Right ventricle myocardium superior (tissue), 1 donor: ENCODE measurements at places on chromosomes 5 and 9. TPM values are rescaled to one million over a fixed set of nuclear protein-coding genes. Genes with fewer than 3 reads are reported as not detected.

Gene HMCN2
- 5.2 TPM for total RNA-seq

Gene IL3
- total RNA-seq: not detected

Gene ANKDD1B
- total RNA-seq: not detected

Gene AK3
- total RNA-seq: 203 TPM

Gene ANKRD55
- total RNA-seq: not detected
